ENCODE measurements at places on chromosomes 1 and 21. TPM values are rescaled to one million over a fixed set of nuclear protein-coding genes. Genes with fewer than 3 reads are reported as not detected.

GRCh38 chr1:1965546-1965945 lies 38.0 kb downstream of the CFAP74 start:
- no peaks in the 10 kb centered on the region for H3K36me3 ChIP-seq
- no peaks in the 10 kb centered on the region for H3K4me1 ChIP-seq
- H3K27ac ChIP-seq = no peak overlapping the region
- H3K4me3 ChIP-seq = no peak overlapping the region
- no peaks in the 10 kb centered on the region for H3K27me3 ChIP-seq

LCE6A gene
- polyA plus RNA-seq = not detected

TOR1AIP2 gene
- polyA plus RNA-seq = 9.5 TPM

DNA sequence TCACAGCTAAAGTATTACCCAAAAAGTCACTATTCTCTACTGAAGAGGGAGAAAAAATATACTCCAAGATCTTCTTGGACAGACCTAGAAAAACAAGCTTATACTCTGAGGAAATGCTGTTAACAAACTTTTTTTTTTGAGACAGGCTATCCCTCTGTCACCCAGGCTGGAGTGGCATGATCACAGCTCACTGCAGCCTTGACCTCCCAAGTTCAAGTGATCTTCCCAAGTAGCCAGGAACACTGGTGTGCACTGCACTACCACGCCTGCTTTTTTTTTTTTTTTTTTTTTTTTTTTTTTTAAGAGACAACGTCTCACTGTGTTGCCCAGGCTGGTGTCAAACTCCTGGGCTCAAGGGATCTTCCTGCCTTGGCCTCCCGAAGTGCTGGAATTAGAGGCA lies 17.3 kb downstream of the GLRX2 start:
- no peaks in the 10 kb centered on the region for H3K4me1 ChIP-seq
- H3K4me3 ChIP-seq = no peak overlapping the region
- no peak for DNase-seq

DNA sequence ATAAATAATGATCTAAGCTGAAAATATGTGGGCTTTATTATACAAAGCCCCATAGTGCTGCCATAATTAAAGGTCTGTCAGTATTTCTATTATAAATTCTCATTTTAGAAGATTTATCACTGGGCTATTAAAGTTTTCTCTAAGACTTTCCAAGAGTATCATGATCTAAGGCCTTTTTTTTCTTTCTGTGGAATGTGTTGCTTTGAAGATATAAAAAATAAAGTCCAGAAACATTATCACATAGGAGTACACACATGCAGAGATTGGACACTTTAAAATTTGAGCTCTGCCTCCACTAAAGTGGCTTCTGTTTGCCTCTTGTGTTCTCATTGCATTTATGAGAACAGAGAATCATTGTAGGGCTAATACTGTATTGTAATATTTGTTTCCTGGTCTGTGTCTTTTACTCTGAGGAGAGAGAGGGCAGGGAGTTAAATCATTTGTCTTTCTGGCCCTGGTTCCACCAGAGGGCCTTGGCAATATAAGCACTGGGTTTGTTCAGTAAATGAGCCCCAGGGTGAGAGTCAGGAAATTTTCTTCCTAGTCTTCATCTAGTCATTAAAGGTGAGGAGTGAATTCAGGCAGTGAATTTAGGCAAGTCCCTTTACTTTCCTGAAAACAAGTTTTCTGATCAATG lies 70.2 kb downstream of the NFIA start:
- H3K4me3 ChIP-seq = no peak overlapping the region
- no peaks in the 10 kb centered on the region for H3K36me3 ChIP-seq
- no peak overlapping the region for H3K27ac ChIP-seq
- H3K27me3 ChIP-seq = no peaks in the 10 kb centered on the region
- peaks cover 13% of the 10 kb centered on the region for H3K4me1 ChIP-seq

GRCh38 chr1:232622981-232623380 lies 7.0 kb downstream of the SIPA1L2 start:
- no peaks in the 10 kb centered on the region for H3K27me3 ChIP-seq
- no peak overlapping the region for H3K4me3 ChIP-seq
- H3K4me1 ChIP-seq = peaks cover 4% of the 10 kb centered on the region
- no peak for DNase-seq
- no peaks in the 10 kb centered on the region for H3K36me3 ChIP-seq
- H3K27ac ChIP-seq = no peak overlapping the region

- no peaks in the 10 kb centered on the region for H3K36me3 ChIP-seq
- H3K27me3 ChIP-seq = no peaks in the 10 kb centered on the region
- H3K4me3 ChIP-seq = no peak overlapping the region
- DNase-seq = peak; percentile 84
- H3K4me1 ChIP-seq = no peaks in the 10 kb centered on the region
These were observed 29.9 kb upstream of the TMEM61 start for GRCh38 chr1:54950369-54951163.

GRCh38 chr1:22318279-22318981 lies 133.2 kb upstream of the ZBTB40 start:
- no peak overlapping the region for H3K4me3 ChIP-seq
- DNase-seq = no peak
- no peak overlapping the region for H3K27ac ChIP-seq
- H3K36me3 ChIP-seq = no peaks in the 10 kb centered on the region
- no peaks in the 10 kb centered on the region for H3K4me1 ChIP-seq

GRCh38 chr1:160550572-160551034 lies 27.5 kb upstream of the SLAMF6 start:
- H3K36me3 ChIP-seq = no peaks in the 10 kb centered on the region
- no peaks in the 10 kb centered on the region for H3K4me1 ChIP-seq
- H3K4me3 ChIP-seq = no peak overlapping the region
- no peak for DNase-seq

CELA2B gene
- polyA plus RNA-seq = not detected

GRCh38 chr1:7265771-7266371 lies 480.6 kb downstream of the CAMTA1 start:
- no peak overlapping the region for H3K4me3 ChIP-seq
- H3K4me1 ChIP-seq = no peaks in the 10 kb centered on the region
- H3K27me3 ChIP-seq = no peaks in the 10 kb centered on the region
- DNase-seq = no peak
- H3K36me3 ChIP-seq = no peaks in the 10 kb centered on the region
- H3K27ac ChIP-seq = no peak overlapping the region

HJV gene
- not detected for polyA plus RNA-seq

FOXD3 gene
- polyA plus RNA-seq = not detected

PLPP3 gene
- 19.0 TPM for polyA plus RNA-seq

GRCh38 chr1:200970771-200971427 lies 52.6 kb downstream of the KIF21B start:
- H3K27ac ChIP-seq = no peak overlapping the region
- no peaks in the 10 kb centered on the region for H3K36me3 ChIP-seq
- H3K4me3 ChIP-seq = no peak overlapping the region

DNA sequence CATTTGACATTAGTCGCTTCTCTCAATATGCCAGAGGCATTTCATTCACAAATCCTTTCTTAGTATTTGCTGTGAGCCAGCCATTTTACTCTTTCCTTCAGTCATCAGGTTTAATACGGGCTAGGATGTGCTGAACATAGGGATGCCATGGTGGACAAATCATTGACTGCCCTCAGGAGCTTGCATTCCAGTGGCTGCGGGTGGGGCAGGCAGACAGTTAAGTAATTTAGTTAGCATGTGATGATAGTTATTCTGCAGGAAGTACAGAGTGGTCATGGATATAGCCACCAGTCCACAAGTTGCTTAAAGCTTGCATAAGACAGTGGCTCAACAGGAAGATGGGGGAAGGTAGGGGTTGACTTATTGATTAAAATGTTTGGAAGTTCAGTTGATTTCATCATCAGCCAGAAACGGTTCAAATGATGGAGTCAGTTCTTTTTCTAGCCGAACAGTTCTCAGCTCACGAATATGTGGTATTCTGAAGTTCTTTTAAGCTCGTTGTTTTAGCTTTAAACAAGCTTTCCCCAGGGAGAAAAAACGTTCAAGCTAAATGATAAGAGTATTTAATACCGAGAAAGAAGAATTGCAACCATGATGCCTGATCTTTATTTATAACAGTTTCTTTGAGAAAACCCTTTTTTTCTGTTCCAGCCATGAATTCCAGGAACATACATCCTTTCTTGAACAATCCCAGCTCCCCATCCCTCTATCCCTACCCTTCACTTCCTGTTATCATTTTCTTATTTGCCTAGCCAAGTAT lies 1.4 kb downstream of the SLC22A15 start:
- no peaks in the 10 kb centered on the region for H3K36me3 ChIP-seq
- H3K27me3 ChIP-seq = no peaks in the 10 kb centered on the region
- no peak for DNase-seq
- peak overlapping the region; percentile 39 for H3K27ac ChIP-seq

All from aorta (tissue), 5 donors.